Cardiac muscle cell (in vitro differentiated cells and primary cell): ENCODE measurements at places on chromosomes 7 and 10. TPM values are rescaled to one million over a fixed set of nuclear protein-coding genes. Genes with fewer than 3 reads are reported as not detected.
A peak's percentile ranks its signal among the peaks of the same experiment; 100 is the strongest.

DNA sequence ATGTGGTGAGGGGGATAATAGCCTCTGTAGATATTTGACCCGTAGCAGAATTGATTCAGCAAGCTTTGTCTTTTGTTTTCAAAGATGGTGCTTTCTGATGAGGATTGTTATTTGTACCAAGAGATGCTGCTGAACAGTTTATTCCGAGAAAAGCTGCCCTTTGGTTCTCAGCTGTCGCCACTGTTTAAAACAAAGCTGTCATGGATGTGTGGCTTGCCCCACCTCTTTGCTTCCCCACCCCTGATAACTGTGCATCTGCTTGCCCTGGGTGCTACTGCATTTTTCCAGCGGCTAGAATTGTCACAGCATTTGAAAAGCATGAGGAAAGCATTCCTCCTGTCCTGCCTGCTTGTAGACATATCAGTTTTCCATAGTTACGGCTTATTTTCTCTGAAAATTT, 226.9 kb upstream of the CSTF2T start:
- no peak for DNase-seq

GRCh38 chr10:108872854-108873253, 1050.5 kb downstream of the XPNPEP1 start:
- DNase-seq, result no peak

GRCh38 chr10:34555653-34556052, 259.4 kb downstream of the PARD3 start:
- no peak for DNase-seq

DNA sequence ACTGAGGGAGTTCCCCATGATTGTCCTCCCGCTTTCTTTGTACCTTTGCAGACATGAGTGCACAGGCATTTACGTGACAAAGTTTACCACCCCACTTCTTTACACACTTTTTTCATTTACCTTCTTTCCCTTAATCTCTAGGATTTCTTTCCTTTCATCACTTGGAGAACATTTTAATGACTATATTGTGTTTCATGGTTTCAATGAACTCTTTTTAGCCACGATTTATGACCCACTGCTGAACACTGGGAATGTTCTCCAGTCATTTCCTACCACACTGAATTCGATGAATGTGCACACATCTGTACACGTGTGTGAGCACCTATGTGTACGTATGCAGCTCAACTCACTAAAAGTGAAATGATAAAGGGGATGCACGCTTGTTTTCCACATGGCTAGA, 371.7 kb upstream of the IGFBP3 start:
- DNase-seq, result no peak

DNA sequence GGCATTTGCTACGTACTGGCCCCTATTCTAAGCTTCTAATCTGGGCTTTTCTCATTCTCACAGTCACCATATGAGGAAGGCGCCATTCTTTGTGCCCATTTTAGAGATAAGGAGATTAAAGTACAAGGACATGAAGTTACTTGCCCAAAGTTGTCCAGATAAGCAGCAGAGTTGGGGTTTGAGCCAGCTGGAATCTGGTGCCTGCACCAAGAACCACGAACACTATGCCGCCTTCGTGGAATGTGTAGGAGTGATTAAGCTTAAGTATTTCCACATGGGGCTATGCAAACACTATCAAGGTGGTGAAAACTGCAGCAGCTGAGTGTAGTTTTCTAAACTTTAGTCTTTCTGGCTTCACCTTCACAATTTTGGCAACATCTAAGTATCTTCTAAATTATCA, 342.7 kb upstream of the ETV1 start:
- no peak for DNase-seq

GRCh38 chr10:128851281-128851680, 615.8 kb upstream of the MGMT start:
- no peak for DNase-seq

- peak; percentile 3 for DNase-seq
Measured at GRCh38 chr7:22302951-22303423, 54.0 kb downstream of the RAPGEF5 start.

- no peak for DNase-seq
Measured at GRCh38 chr10:129179245-129179971, 287.6 kb upstream of the MGMT start.

DNA sequence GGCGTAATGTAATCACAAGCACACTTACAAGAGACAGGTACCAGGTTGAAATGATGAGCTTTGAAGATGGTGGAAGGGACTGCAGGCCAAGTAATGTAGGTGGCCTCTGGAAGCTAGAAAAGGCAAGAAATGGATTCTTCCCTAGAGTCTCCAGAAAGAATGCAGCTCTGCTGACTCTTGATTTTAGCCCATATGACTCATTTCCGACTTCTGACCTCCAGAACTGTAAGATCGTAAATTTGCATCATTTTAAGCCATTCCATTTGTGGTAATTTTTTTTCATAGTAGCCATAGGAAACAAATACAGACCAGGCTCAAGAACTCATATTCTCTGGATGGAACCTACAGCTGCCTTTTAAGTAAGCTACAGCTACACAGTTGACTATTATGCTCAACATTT, 315.5 kb downstream of the MAGI2 start:
- DNase-seq, result no peak

The CRPPA gene
- polyA plus RNA-seq, result 5.6 and 6.1 TPM in 2 replicates

The PRRT4 gene
- 13.2 and 20.7 TPM in 2 replicates for polyA plus RNA-seq

The AKR1C2 gene
- 4.7 and 7.1 TPM in 2 replicates for polyA plus RNA-seq

The FGL2 gene
- polyA plus RNA-seq, result 0.10 and 0.13 TPM in 2 replicates

The OR6B1 gene
- not detected in 2 replicates for polyA plus RNA-seq

The SVIL gene
- polyA plus RNA-seq, result 252 and 258 TPM in 2 replicates

The SPDYE16 gene
- 0.81 and 0.87 TPM in 2 replicates for polyA plus RNA-seq

The RINT1 gene
- 14.1 and 21.8 TPM in 2 replicates for polyA plus RNA-seq

The TRPV5 gene
- polyA plus RNA-seq, result 0.09 TPM in 1 of 2 replicates, not detected in the other
